ENCODE measurements at places on chromosomes 2 and 18.

DNA sequence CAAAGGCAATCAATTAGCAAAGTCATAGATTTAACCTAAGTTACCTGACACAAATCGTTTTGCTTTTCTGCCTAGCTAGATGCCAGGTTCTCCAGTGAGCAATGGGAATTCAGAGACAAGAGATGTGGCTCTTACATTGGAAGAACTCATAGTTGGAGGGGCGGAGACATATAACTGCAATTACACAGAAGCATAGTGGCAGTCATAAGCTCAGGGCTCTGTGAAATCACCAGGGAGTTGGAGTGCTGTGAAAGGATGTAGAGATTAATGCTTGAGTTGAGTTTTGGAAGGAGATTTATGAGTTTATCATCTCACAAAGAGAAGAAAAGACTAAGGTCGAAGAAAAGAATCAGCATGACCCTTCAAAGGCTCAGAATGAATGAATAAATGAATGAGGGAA, 457.2 kb upstream of the TRIB2 start:
- no peak for DNase-seq

GRCh38 chr18:45856531-45856930, 31.1 kb downstream of the SIGLEC15 start:
- peak; percentile 73 for DNase-seq

DNA sequence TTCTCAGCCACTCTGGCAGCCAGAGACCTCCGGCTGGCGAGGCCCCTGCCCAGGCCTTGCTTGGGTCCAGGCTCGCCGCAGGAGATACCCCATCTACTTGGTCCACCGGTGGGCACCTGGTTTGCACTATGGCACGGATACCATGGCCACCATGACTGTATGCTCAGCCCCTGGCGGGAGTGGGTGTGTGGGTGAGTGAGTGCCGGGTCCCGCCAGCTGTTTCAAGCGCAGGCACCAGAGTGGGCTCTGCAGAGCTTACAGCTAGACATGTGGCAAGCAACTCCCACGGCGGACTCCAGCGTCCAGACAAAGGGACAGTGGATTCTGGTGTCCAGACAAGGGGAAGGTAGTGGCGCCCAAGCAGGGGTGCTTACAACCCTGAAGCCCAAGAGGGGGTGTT, 1.4 kb downstream of the ATG4B start:
- DNase-seq: no peak

DNA sequence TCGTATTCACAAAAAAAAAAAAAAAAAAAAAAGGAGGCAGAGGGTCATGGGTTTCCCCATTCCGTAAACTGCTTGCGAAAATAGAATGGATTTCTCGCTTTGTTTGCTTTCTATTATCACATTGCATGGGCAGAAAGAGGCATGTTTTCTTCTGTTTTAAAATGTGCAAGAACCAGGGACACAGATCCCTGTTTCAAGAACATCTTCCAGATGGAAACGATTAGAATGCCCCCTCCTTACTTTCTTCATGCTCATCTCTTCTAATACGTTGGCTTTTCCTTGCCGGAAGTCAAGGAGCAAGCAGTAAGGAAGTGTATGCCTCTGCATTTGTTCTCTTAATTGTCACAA, 51.0 kb upstream of the ZNF516 start:
- DNase-seq: no peak

- peak; percentile 36 for DNase-seq
Measured at GRCh38 chr18:449374-449773, 51.1 kb downstream of the COLEC12 start.

DNA sequence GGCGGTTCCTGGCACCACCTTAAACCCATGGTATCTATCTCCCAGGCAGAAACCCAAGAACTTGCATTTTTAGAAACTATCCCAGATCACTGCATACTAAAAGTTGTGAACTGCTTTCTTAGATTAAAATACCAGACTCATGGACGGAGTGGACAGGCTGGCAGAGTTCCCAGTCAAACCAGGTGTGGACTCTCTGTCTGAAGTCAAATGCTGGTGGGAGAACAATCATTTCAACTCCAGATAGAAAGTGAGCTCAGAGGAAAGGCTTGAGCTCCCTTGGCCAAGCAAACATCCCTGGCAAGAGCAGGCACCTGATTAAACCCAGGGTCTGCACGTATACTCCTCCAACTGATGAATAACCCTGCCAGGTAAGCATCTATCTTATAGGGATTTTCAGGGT, 19.5 kb downstream of the NXPH2 start:
- no peak for DNase-seq

DNA sequence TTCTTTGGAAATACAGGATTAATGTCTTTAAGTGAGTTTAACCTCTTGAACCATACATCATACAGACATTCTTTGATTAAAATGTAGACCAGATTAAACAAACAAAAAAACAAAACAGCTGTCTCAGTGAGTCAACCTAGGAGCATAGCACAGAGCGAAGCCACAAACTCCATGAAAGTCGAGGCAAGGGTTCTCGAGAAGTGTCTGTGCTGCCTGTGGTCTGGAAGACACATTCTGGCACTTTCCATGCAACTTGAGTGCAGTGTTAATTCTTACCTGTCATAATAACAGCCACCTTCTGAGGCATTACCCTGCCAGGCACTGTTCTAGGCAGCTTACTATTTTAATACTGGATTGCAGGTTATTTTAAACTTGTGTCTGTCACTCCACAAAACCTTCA, 435.5 kb upstream of the MMADHC start:
- no peak for DNase-seq

DNA sequence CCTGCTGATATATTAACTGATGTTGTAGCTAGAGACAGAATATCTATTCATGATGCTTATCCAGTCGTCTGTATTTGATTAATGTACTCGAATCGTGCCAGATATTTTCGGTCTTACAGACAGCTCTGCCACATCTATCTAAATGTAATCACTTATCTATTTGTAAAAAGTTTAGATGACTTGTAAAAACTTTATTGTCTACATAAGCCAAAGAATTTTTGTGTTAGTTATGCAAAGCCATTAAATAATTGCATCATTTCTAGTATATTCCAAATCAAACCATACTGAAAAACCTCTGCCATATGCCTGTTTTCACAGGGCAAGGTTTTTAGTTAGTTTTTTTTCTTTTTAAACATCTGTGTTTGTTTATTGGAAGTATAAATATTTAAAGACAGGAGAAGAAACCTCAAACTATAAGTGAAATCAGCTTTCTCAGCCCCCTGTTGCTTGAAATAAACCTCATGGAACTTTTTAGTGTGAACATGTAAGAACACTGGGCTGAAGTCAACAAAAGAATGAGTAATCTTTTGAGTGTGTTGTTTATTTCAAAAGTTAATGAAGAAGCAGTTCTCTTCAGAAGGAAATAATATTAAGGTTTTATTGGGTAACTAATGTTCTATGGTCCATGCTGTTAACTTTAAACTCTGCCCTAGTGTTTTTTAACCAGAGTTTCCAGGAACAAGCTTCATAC, 657.6 kb upstream of the SYT4 start:
- no peak for DNase-seq

DNA sequence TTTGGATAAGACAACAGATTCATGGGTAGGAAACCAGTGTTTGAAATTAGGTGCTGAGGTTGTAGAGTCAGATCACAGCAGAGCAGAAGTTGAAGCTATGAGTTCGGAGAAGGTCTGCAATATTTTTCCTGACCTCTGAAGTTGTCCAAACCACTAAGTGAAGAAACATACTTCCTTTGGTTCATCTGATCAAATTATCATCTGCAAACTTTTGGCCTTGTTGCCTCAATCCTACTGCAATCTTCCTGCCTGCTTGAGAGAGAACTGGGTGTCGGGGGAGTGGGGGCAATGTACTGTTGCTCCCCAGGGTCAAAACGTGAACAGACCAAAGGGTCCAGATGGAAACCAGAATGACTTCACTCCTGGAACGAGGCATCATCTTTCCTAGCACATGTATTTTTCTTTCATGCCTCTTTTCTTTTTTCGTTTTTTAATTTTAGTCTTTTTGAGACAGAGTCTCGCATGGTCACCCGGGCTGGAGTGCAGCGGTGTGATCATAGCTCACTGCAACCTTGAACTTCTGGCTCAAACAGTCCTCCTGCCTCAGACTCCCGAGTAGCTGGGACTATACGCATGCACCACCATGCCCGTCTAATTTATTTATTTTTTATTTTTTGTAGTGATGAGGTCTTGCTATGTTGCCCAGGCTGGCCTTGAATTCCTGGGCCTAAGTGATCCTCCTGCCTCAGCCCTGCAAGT, 42.7 kb downstream of the RAB31 start:
- no peak for DNase-seq

DNA sequence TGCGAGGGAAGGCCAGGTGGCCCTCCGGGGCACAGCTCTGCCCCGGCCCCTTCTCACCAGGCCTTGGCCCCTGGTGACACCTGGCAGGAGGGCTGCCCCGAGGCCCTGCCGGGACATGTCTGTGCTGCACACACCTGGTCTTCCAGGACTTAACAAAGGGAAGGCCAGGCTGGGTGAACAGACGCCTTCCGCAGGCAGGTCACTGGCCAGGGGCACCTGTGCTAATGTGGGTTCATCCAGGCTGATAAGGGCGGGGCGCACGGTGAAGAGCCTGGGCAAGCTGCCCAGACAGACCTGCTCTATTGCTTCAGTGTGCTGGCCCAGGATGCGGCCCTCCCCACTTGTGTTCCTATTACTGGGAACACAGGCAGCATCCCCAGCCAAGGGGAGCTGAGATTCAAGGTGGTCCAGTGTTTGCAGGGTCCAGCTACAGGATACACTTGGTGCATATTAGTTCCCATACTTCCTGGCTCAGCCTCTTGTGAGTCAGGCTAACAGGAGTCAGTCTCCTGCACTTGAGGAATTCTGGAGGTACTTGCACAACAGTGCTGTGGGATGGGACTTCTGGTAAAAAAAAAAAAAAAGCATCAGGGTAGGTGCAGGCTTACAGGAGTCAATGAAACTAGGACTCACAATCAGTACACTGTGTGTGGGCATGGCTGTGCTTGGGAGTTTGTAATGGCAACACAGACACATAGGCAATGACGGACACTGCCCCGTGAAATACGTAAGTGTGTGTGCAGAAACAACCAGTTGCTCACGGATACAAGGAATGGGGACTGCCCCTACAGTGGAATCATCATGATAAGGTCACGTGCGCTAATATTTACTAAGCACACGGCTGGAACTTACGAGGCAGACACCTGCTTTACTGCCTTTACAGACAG, 261.4 kb downstream of the TWIST2 start:
- peak; percentile 90 for DNase-seq

DNA sequence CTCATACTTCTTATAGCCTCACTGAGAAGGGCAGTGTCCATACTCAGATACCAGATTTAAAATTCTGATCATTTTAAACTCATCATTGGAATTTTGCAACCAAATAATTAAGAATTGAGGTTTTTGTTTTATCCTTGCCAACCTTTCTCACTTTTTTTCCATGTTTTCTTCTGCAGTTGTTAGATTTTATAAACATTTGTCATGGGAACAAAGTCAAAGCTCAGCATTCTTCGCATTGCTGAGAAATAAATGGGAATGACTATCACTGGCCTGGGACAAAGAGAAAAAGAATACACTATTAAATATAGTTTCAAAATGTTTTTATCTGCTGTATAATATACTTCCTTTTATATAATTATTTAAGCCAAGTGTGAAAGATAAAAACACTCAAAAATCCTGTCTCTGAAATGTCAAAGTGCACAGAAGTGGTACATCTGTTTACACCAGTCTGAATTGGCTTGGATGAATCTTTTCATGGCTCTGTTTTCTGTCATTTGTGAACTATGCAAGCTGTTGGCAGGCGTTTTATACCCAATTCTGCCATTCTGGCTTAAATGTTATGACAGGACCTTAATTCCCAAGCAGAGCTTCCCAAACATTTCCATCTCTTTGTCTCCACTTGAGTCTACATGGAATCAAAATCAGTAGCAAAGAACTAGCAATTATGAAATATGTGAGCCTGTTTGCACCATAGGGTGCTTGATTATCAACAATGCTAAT, 249.3 kb upstream of the SYT4 start:
- DNase-seq: no peak

DNA sequence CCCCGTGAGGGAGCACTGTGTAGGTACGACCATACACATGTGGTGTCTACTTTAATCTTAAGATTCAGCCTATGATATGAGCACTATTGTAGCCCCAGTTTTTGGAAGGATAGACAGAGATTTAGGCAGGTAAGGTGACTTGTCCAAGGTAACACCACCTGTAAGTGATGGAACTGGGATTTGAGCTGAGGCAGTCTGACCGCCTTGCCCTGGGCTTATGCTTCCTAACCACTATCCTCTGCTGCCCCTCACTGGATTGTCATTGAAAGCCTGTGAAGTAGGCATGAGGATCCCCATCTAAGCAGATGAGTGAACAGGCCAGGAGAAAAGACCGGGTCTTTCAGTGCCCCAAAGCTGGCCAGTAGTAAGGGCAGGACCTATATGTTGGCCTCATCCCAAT, 343.8 kb downstream of the CYRIA start:
- peak; percentile 46 for DNase-seq

DNA sequence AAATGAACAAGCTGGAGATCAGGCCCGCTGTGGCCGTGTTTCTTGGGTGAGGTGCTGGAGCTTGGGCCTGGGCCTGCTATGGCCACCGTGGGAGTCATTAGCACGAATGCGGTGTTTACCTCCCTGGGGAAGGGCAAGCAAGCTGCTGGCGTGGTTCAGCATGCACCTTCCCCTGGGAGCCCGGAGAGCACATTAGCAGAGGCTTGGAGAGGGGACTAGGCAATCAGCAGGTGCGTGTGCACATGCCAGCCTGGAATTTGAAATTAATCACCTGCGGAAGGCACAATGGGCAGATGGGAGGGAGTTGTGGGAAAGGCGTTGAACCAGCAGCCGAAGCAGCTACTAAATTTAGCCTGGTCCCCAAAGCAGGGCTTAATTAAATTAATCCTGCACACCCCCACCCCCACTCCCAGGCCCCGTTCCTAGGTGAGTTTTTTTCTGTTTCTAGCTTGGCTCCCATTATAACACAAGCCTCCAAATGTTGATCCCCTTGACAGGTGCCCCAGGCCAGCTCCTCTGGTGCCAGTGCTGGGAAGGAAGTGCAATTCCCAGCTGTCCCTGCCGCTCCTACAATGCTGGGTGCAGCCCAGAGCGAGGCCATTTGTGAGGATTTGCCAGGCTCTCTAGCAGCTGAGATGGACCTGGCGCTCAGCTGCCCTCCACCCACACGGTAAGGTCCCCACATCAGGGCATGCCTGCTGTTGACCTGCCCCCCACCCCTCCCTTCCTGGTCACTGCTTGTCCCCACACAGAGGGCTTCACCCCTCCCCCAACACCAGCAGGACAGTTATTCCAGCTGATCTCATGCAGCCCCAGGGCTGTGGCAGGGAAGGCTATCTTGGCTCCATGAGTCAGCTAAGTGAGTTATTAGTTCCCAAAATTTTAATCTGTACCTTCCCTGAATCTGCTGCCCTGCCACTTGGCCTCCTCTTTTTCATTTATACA, 115.0 kb downstream of the ZBTB7C start:
- no peak for DNase-seq
